ENCODE measurements at places on chromosomes 1 and 21.

DNA sequence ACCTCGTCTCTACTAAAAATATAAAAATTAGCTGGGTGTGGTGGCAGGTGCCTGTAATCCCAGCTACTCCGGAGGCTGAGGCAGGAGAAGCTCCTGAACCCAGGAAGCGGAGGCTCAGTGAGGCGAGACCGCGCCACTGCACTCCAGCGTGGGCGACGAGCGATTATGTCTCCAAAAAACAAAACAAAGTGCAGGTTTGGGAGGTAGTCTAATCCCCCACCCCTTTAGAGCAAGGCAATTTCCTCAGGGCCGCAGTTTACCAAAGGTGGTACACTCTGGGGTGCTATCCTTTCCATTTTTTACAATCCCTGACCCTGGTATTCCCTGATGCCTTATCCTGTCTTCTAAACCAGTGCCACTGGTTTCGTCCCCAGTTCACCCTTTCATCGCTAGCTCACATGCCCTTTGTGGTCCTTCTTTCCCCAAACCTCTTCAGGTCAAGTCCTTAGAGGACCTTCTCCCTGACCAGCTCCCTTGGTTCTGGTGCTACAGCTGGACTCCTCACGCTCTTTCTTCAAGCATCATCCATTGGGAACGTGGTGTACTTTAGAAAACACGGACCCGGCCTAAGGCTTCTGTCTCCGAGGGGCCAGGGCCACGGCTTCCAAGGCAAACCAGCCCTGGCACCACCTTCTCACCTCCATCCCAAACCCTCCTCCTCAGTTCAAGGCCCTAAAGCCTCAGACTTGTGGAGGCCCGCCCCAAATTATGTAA is 873 bp downstream of the IFT25 start:
- DNase-seq: no peak

DNA sequence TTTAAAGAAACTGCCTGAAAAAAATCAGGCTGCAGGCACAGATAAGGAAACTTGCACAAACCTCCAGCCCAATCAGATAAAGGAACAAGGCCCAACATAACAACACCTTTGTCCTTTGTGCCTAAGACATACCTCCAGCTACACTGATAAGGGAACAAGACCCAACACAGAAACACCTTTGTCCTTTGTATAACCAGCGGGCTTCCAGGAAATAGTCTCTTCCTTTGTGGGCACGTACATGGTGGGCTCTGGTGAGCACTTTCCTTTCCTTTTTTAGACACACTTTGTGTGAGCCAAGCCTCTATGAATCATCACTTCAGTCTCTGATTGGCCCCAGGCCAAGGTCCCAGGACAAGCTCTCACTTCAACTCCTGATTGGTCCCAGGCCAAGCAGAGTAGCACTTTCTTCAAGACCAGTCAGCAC is 23.6 kb downstream of the ZNF670 start:
- peak; percentile 33 for DNase-seq

DNA sequence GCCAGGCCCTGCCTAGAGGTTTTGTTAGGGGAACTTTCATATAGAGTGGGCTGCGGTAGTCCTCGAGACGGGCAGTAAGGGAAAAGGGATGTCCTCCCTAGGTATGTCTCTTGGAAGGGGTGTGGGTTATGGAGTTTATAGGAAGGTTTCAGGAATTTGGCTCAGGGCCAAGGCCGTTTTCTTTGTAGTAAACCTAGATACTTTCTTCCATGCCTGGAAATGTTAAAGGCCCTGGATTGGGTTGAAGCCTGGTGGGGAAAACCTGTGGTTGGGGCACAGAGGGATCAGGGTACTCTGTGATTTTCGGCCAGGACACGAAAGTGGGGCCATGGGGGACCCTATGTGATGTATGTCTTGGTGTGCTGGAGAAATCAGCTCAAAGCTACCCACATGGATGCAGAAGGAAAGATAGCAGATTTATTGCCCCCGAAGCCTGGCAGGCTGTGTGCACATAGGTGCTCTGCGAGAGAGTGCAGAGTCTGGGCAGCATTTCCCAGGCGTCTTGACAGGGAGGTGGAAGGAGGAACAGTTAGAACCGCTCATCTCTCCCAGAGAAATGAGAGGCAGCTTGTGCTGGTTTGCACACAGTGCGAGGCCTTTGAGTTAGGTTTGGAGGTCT is 1.7 kb downstream of the SNAP47 start:
- no peak for DNase-seq

- no peak for DNase-seq
Observed at GRCh38 chr1:107972391-107973180, 7.6 kb upstream of the VAV3 start.

- DNase-seq: no peak
Observed at GRCh38 chr1:200966934-200967333, 56.6 kb downstream of the KIF21B start.

- DNase-seq: no peak
Observed at GRCh38 chr1:228156515-228156881, 6.8 kb downstream of the GJC2 start.

Data from hepatocyte (in vitro differentiated cells).